ENCODE measurements at places on chromosomes 13 and 19. TPM values are rescaled to one million over a fixed set of nuclear protein-coding genes. Genes with fewer than 3 reads are reported as not detected.

TMEM190 gene
- 2.2 TPM for total RNA-seq

ERICH6B gene
- total RNA-seq = not detected

LILRA1 gene
- total RNA-seq = not detected

JAK3 gene
- total RNA-seq = 10.7 TPM

Data from mesothelial cell of epicardium (in vitro differentiated cells).